ENCODE measurements at places on chromosomes 16 and 17.

DNA sequence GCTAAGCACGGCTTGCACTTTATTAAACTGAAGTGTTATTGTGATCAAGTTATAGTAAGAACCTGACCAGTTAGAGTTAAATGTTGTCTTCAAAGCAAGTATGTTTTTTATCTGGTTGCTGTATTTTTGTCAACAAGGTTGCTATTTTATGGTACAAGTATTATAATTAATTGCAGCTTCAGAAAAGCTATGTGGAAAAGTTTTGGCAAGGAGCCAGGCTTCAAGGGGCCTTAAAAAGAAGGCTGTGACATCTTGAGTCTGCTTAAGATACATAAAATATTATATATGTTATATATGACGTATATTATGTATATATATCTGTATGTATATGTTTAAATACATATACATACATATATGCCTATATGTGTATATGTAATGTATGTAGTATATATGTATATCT lies 1461.2 kb upstream of the CDH8 start:
- no peak for DNase-seq

GRCh38 chr17:82014432-82014831 lies 8.2 kb downstream of the CENPX start:
- no peak for DNase-seq

DNA sequence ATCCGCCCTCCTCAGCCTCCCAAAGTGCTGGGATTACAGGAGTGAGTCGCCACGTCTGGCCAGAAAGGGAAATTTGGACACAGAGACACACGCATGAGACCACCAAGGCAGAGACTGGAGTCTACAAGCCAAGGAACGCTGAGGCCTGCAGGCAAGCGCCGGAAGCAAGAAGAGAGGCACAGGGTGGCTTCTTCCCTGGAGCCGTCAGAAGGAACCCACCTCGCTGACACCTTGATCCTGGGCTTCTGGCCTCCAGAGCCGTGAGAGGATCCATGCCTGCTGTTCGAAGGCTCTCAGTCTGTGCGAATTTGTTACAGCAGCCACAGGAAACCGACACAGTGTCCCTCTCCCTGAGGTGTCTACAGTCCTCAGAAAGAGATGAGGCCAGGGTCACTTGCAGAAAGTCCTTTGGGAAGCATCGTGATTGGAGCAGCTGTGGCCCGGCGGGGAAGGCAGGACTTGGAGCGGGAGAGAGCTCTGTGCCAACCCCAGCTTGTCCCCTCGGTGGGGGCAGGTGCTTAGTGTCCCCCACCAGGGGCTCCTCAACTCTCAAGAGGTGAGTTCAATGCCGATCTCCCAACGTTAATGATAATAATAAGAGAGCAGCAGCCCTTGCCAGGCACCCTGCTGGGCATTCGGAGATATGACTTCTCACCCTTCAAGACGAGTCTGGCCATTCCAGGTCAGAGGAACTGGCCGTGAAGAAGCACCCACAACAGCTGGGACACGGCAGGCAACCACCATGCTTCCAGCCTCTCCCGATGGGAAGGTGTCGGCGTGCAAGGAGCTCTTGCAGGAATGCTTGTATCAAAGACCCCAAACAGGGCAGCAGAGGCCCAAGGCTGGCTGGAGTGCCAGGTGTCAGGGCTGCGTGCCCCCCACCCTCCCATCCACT lies 68.4 kb upstream of the TNRC6C start:
- DNase-seq: no peak

GRCh38 chr16:84948851-84949610 lies 62.3 kb downstream of the ZDHHC7 start:
- no peak for DNase-seq

- DNase-seq: no peak
Observed at GRCh38 chr17:77883213-77883650, 75.3 kb upstream of the TNRC6C start.

All from activated CD4-positive, alpha-beta T cell treated with anti-CD3 and anti-CD28 coated beads, Interleukin-2, amount 50 U/mL, for 48 hours (primary cell).